WERI-Rb-1 (cell line): ENCODE measurements at places on chromosomes 2 and 18.
A peak's percentile ranks its signal among the peaks of the same experiment; 100 is the strongest.

GRCh38 chr18:9577361-9577760, 37.0 kb downstream of the PPP4R1 start:
- no peak for DNase-seq

GRCh38 chr18:6355789-6356589, 58.7 kb downstream of the L3MBTL4 start:
- no peak for DNase-seq

DNA sequence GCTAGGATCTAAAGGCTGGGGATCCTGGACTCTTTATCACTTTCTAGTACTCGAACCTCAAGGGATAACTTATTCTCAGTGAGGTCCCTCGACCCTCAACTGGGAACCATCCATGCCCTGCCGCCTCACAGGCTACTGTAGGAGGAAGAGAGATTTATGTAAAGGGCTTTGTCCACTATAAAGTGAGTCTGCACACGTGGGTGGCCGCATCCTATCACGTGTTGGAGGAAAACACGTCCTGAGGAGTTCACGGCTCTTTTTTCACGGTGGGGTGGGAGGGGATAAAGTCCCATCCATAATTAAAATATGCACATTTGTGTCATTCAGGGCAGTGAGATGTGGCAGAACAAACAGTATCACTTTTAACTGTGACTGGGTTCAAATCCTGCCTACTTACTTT, 176.6 kb downstream of the KLHL29 start:
- DNase-seq: no peak

DNA sequence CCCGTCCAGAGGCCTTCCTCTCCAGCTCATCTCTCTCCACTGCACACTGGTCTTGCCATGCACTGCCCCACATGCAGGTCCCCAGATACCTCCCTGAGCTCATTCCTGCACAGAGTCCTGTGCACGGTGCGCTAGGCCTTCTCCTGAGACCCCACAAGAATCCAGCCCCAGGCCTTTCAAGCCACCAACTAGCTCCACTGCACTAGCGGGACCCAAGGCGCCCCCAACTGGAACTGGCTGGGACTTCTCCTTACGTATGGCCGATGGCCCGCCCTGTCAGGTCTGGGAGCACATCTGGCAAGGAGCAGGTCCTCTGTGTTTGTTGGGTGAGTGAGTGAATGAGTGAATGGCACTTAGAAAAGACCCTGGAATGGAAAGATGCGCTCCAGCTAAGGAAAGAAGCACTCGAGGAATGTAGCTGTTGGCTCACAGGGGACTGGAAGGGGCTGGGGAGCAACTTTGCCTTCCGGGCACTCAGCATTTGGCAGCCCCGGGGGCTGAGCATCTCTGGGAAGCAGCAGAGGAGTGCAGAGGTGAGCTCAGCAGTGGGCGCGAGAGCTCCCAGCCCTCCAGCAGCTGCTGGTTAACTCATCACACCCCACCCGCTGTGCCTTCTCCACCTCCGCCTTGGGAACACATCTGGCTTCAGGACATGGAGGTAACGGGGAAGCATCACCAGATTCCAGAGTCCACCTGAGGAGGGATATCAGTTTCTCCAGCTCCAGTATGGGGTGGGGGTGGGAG, 223.1 kb downstream of the GLI2 start:
- peak; percentile 45 for DNase-seq

GRCh38 chr2:58042486-58042970, 4.1 kb upstream of the VRK2 start:
- no peak for DNase-seq

- DNase-seq: no peak
Measured at GRCh38 chr2:149155196-149155969, 116.9 kb downstream of the LYPD6B start.

GRCh38 chr2:120042359-120042758, 29.5 kb downstream of the EPB41L5 start:
- DNase-seq: no peak

- no peak for DNase-seq
Measured at GRCh38 chr2:122864728-122865127, 1109.3 kb downstream of the TSN start.

- DNase-seq: no peak
Measured at GRCh38 chr18:45071956-45072355, 391.3 kb downstream of the SETBP1 start.

GRCh38 chr18:23908827-23909226, 105.7 kb upstream of the TTC39C start:
- no peak for DNase-seq

- DNase-seq: no peak
Measured at GRCh38 chr18:63523660-63524059, 18.5 kb upstream of the SERPINB12 start.

- peak; percentile 82 for DNase-seq
Measured at GRCh38 chr2:68163641-68164040, 6.0 kb downstream of the PNO1 start.
